ENCODE measurements at places on chromosomes 11 and 22. TPM values are rescaled to one million over a fixed set of nuclear protein-coding genes. Genes with fewer than 3 reads are reported as not detected.

Gene FIBIN
- 0.43 TPM for total RNA-seq

Gene B3GAT1
- 4.8 TPM for total RNA-seq

Gene P2RY2
- 25.3 TPM for total RNA-seq

Gene MOGAT2
- 1.2 TPM for total RNA-seq

Gene UBASH3B
- total RNA-seq, result 8.9 TPM

Gene B3GAT3
- 43.4 TPM for total RNA-seq

Gene ZNF280B
- total RNA-seq, result 1.1 TPM

Gene LZTR1
- total RNA-seq, result 102 TPM

Measured in type B pancreatic cell (in vitro differentiated cells).